ENCODE measurements at places on chromosomes 4 and X. TPM values are rescaled to one million over a fixed set of nuclear protein-coding genes. Genes with fewer than 3 reads are reported as not detected.

Gene F11
- not detected for total RNA-seq

Gene FGFR3
- 1.3 TPM for total RNA-seq

- no peak for DNase-seq
These were observed 9.8 kb upstream of the NOCT start for GRCh38 chr4:139005774-139006173.

GRCh38 chrX:8688776-8689175 lies 43.2 kb downstream of the ANOS1 start:
- no peak for DNase-seq

DNA sequence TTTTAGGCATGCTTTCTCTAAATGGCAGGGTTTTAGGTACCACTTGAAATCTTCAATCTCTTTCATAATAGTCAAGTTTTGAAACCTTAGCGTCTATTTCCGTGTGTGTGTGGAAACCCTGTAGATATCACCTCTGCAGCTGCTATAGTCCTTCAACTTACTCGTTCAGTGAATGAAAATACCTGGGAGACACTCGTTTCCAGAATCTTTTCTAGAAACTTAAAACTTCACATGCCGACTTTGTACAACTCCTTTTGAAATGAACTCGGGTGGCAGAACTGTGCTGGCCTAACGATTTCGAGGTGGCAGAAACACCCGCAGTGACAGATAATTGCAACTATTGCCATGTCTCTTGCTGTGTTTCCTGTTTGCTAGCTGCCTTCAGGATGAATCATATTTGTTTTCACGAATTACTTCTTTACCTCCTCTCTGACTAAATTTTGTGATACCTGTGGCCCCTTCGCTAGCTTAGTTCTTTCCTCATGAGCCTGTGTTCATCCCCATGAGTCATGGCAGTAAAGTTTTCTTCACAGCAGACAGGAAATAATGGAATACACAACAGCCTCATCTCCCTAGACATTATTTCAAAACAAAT lies 104.7 kb upstream of the SMIM10 start:
- no peak for DNase-seq

DNA sequence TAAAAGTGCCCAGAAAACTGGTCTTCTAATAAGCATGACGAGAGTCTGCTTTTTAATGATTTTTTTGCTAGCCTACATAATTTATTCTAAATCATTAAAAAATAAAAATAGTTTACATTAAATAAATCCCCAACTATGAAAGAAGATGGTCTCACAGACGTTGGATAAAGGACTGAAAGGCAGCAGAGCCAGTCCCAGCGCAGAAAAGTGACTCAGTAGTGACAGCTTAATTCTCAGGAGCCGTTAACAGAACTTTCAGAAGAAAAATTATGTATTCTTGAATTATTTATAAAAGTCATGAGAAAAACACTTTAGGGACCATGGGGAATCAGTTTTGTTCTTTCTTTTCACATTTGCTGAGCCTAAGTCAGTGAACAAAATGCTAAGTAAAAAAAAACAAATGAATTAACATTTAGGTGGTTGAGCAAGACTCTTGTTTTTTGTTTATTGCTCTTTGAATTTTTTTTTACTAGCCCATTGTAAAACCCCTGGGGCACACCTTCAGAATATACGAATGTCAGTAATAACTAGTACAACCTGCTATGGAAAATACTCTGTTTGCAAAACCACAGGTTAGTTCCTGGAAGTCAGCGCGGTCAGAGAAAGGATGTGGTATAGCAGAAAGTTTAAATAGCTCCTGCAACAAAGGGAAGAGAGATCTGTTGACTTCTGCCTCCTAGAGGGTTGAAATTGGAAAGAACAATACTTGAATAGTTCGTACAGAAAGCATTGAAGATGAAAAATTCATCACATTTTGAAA lies 50.4 kb upstream of the CCDC160 start:
- no peak for DNase-seq

DNA sequence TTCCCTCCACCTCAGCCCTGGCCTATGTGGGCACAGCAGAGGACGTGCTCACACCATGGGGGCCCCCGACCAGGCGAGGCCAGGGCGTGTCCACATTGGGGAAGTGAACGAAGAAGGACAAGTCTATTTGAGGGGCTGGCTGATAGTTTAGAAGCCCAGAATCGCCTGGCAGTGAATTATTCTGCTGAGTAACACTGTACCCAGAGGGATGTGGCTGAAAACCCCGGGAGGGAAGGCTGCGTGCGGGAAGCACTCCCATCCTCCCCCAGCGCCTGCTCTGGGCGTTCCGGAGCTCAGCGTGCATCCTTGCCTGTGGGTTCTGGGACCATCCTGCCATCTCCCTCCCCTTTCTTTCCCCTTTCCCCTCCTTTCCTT lies 66.6 kb downstream of the TRMT44 start:
- DNase-seq = no peak

GRCh38 chrX:118755633-118756032 lies 28.2 kb downstream of the IL13RA1 start:
- DNase-seq = no peak

Gene GIMD1
- total RNA-seq = not detected

GRCh38 chrX:129525896-129526295 lies 2.6 kb upstream of the SMARCA1 start:
- DNase-seq = no peak

Gene ANOS1
- total RNA-seq = 3.7 TPM

GRCh38 chrX:129769467-129770154 lies 10.1 kb upstream of the SASH3 start:
- no peak for DNase-seq

- DNase-seq = no peak
These were observed 4.3 kb downstream of the RHOH start for GRCh38 chr4:40200875-40201801.

Gene SASH3
- total RNA-seq = 4.2 TPM

DNA sequence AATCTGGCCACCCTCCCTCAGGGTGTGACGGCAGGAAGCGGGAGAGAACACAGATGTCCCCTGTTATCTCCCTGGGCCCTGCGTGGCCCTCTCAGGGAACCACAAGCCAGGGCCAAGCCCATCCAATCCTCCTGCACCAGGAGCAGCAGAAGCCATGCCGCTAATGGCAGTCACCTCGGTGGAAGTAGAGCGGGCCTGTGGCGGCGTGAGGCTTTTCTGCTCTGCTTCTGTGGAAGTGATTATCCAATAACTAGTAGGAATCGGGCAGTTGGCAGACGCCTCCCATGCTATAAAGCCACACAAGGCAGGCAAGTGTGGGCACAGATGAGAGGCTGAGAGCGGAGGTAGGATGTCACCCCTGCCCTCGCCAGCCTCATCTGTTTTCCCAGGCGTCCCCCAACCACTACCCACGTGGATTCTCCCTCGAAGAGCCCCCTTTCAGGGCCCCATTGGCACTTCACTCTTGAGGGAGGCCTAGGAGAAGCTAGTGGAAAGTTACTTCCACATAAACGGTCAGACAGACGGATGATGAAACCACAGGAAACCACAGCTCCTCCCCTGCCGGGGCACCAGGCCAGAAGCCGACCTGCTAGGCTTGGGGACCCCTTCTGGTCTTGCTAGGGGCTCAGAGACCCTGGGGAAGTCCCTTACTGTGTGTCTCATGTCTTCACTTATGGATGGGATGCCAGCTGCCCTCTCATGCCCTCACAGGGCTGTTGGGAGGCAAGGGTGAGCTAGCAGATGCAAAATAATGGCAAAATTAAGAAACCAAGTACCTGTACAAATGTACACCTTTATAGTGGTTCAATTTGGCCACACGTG lies 18.8 kb upstream of the TMSB4X start:
- DNase-seq = no peak

- no peak for DNase-seq
These were observed 178.6 kb downstream of the ADAMTS3 start for GRCh38 chr4:72390409-72390808.

DNA sequence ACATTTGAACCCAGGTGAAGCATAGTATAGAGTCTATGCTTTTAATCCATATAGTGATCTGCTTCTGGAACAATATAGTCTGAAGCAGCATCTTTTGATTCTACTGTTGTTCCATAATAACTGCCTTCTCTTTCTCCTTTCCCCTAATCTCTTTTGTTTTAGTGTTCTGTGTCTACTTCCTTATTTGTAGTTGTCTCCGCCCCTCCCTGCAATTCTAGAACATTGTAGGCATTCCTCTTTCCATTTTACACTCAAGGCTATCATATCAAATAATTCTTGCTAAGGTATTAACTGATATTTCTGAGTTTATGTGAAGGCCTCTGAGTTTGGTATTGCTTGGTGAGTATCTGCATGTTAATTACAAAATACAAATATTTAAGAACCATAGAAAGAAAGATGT lies 11.6 kb downstream of the BLTP1 start:
- no peak for DNase-seq
